ENCODE measurements at places on chromosomes 3 and 15.
A peak's percentile ranks its signal among the peaks of the same experiment; 100 is the strongest.

GRCh38 chr3:74271541-74271940 is 342.9 kb downstream of the CNTN3 start:
- no peak for DNase-seq

GRCh38 chr3:149895769-149896168 is 74.9 kb downstream of the PFN2 start:
- DNase-seq = no peak

- peak; percentile 18 for DNase-seq
Measured at GRCh38 chr3:58749948-58750347, 83.4 kb upstream of the FAM3D start.

DNA sequence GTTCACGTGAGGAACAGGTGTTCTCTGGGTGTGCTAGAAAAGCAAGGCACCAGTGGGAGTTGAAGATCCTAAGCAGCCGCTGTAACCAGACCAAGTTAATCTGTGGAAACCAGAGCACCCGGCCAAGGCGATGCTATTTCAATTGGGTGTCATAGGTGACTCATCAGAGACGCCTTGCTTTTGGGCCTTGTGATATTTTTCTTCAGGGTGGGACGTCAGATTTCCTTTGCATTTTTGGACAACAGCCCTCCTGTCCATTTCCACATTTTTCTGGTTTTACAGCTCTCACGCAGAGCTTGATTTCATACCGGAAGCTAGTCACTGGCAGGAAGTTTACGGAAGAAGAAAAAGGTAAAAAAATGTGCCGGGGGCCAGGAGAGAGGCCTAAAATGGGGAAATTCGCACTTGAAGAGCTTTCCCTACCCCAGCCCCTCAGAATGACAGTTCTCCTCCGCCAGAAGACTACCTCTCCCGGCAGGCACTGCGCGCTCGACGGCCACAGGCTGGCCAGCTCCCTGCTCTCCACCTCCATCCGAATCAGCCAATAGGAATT is 471 bp upstream of the KBTBD8 start:
- DNase-seq = no peak

- no peak for DNase-seq
Measured at GRCh38 chr3:35641331-35641730, 2.0 kb downstream of the ARPP21 start.

GRCh38 chr3:67109651-67110204 is 111.6 kb downstream of the KBTBD8 start:
- DNase-seq = peak; percentile 74

DNA sequence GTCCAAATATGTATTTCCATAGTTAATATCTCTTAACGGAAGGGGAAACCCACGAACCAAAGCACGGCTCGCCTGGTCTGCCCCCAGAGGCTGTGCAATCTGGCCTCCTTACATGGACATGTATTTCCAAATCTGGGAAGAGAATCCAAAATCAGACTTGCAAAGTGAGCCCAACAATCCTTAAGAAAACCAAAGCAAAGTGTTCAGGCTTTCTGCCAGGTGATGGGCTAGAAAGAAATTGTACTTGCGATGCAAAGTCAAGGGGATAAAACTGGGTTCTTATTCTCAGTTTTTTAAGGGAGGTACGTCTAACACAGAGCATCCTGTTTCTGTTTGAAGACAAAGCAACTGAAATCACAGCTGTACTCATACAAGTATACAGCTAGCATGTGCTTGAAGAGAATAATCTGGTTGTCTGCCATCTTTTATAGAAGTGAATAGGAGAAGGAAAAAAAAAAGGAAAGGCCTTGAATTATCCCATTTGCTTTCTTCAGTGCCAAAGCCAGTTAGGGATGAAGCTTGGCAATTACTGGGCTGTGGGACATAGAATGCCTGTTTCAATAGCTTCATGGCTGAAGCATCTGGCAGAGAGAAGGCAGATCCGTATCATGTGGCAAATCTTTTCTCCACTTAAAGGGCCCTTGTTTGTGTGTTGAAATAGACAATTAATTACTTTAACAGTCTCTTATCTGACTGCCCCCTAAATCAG is 48.4 kb downstream of the LRIG1 start:
- DNase-seq = no peak

DNA sequence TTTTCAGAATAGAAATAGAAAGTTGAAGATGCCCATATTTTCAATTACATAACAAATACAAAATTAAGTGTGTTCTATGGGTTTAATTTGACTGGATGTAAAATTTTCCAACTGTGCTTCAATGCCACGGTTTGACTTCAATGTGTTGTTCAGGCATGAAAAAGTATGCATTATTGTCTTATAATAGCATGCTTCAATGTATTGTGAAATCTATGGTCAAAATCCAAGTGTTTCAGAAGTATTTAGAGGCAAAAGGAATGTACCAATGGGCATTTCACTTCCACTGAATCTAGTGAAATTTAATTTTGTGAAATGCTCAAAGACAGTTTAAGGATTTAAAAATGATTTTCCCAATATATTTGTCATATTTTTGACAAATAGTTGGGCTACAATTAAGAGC is 16.0 kb downstream of the NEK10 start:
- DNase-seq = no peak

DNA sequence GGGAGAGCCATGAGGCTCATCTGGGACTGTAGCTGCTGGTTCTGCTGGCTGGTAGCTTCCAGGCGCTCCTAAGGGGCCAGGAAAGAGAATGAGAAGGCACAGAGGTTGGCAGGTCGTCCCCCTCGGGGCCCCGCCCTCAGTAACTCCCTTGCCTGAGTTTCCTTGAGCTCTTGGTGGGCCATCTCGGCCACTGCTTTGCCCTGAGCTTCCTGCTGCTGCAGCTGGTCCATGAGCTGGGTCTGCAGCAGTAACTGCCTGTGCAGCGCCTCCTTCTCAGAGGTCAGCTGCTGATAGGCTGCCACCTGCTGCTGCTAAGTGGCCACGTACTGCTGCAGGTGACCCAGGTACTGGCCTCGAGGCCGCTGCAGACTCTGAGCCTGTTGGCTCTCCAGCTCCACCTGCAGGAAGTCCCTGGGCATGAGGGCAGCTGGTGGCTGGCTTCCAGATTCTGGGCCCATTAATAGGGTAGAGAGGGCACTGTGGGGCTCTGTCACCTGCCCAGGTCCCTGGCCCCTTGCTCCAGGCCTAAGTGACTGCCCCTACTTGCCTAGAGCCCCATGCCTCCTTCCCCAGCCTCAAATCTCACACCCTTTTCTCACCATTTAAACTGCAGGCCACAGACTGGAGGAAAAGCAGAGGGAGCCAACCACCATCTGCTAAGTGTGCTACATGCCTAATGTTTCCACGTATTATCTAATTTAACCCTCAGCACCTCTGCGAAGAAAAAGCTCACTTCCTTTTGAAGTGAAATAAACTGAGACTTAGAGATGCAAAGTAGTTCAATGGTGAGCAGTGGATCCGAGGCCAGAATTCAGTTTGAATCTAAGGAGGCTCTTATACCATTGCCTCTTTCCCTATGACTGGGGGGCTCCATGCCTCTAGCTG is 10.8 kb upstream of the VPS33B start:
- DNase-seq = peak; percentile 47

DNA sequence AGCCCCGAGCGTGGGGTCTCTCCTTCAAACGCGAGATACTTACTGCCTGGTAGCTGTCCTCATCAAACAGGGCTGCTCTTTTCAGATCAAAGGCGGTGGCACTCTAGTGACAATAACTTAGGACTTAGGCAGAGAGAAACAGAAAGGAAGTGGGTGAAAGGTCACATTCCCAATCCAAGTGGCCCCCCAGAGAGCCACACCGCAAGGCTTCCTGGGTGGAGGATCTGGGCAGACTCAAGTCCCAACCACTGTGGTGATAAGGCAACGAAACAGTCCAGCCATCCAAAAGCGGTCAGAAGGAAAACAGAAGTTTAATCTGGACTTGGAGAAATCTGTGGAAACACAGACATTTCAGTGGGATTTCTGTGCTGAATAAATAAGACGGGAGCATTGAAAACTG is 227.2 kb downstream of the ADAMTS17 start:
- DNase-seq = peak; percentile 13

DNA sequence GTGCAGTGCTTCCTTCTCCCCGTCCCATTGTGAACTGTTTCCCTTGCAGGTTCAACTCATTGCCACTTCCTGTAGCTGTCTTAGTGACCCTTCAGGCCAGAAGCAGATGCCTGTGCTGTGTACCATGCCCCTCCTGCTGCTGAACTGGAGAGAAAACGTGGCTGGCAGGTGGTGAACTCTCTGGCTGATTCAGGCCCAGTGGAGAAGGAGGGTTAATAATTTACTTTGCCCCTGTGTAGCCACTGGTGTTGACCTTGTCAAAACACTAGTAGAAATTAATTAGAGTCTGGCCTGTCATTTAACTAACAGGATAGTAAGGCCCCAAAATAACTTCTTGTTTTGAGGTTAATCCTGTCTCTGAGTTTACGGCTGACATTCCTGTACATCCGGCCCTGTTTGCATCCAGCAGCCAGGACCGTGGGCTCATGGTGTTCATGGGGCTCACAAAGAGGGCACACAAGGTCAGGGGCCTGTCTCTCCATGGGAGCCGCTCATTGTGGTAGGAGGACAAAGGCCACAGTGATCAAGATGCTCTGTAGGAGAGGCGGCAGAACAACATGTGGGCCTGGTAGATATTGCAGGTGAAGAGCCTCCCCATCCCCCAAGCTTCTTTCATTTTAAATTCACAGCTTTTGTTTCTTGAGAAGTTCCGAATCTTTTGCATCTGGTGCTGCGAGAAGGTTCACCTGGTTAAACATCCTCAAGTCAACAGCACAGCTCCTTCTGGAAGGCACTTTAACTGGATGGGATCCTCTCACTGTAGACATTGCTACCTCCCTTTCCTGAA is 101.6 kb downstream of the CGNL1 start:
- no peak for DNase-seq

DNA sequence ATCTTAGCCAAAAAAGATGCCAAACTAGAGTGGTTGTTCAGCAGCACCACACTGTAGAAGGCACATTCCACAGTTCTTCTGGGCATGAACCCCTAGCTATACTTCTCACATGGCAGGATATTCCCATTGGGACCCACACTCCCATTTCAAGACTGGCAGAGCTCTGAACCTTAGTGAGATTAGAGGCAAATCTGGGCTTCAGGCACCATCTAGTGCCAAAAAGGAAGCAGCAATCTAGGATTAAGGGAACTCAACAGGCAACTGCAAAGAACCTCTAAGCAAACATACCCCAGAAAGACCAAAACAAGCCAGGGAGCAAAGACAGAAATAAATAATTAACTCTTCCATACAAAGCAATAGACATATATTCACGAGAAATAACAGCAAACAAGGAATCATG is 66.2 kb downstream of the TAFA4 start:
- no peak for DNase-seq

GRCh38 chr3:121696186-121696585 is 35.5 kb upstream of the HCLS1 start:
- no peak for DNase-seq

DNA sequence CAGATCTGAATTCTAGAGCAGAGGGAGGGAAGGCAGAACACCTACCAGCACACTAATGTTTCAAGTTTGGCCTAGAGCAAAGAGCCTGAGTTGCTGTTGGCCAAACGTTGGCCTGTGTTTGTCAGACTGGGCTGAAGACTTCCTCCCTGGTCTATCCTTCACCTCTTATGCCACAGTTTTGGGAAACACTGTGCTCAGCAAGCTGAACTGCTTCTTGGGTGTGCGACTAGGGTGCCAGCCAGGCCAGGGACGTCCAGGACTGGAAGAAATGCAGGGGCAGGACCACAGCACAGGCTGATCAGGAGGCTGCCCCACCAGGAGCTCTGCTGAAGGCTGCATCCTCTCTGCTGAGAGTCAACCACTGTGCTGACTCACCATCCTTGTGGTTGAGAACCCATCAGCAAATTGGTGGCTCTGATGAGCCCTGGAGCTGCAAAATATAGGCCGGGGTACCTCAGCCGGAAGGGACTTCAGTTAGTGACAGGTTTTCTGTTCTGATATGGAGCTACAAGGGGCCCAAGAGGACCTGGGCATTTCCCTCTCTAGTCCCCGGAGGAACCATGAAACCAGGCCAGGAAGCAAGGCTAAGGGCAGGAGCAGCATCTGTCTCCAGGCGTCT is 131.6 kb upstream of the RASGRP1 start:
- DNase-seq = peak; percentile 56

DNA sequence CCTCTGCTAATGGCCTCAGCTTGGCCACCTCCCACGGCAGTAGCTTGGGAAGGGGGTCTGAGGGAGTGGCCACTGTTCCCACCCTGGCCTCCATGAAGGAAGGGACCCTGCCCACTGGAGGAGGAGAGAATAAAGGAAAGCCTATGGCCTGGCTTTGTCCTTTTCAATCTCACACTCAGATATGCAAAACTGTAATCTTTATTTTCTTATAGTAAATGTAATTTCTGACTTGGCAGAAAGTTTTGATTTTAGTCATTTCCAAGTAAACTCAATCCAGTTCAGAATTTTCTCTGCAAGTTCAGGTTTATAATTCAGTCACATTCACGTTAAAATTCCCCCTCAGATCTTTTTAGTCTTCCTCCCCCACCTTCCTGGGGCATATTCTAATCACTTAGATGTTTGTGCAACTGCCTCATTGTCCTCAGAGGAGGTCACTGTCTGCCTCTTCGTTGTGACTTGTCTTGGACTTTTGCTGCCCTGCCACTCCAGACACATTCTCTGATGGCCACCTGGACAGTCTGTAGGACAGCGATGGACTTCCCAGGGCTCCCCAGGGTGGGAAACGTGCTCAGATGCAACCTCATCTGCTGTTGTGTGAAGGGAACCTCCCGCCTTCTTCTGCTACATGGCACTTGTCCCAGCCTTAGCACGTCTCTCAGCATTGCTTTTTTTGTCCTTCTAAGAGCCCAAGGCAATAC is 222.8 kb upstream of the TBL1XR1 start:
- DNase-seq = no peak

DNA sequence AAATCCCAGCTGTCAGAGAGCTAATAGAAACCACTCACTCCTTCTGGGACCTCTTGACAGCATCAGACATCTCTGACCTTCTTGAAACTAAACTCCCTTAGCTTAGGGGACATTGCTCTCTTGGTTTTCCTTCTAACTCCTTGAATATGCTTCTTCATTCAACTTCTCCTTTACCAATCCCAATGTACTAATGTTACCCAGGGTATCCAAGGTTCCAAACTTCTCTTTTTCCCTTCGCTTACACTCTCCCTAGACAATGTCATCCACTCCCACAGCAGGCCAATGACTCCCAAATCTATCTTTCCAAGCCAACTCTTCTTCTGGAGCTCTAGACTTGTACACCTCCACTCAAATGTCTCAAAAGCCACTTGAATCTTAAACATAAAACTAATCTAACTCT is 14.6 kb downstream of the HEXA start:
- DNase-seq = no peak

DNA sequence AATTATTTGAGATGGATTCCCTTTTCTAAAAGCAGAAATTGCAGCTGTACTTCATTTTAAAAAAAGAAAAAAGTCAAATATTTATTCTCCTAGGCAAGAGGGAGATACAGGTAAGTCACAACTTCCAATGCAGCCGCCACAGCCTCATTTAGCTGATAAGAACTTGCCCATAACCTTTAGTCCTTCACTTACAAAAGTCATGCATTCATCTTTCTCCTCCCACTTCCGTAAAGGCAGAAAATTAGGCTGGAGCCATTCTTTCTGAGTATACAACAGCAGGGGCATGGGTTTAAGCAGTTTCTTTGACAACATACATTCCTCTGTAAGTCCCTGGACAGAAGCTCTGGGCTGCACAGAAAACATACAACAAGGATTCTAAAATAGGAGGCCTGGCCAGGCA is 4.3 kb downstream of the SUCLG2 start:
- no peak for DNase-seq
